ENCODE measurements at places on chromosomes 6 and 20.

- peak; percentile 72 for DNase-seq
These were observed at the start of gene FANCE for GRCh38 chr6:35452183-35453090. FANCE (plus strand) TSS chr6:35452338; CDS start chr6:35452546, 208 bp downstream.

DNA sequence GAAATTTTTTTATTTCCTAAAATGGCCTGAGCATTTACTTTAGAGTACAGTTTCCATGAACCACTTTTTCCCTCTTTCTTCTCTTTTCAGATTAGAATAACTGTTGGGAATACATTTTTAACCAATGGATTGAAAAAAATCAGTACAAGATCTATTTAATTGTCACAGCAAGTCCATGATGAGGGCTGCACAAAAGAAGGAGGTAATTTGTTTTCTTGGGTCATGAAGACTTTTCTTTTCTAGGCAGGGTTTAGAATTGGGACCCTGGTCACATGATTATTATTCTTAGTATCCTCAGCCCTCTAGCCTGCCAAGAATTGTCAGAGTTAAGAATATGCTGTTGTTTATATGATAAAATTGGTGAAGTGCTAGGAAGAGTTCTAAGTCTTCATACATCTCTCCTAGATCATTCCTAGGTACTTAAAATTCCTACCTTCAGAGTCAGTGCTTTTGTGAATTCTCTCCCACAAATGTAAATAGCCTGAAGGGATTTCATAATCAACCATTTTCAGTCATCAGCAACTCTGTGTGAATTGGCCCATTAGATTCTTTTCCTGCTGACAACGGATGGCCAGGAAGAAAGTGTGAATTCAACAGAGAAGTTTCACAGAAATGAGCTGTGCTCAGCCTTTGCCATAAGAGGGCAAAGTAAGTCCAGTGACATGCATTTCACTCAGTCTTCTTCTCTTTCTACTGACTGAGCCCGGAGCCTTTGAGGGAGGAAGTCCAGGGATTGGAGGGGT lies 32.4 kb upstream of the TPBG start:
- DNase-seq = no peak

- no peak for DNase-seq
These were observed 127.5 kb downstream of the SYCP2 start for GRCh38 chr20:59805786-59806577.

GRCh38 chr6:32932132-32932868 lies 8.5 kb downstream of the HLA-DMB start:
- no peak for DNase-seq

DNA sequence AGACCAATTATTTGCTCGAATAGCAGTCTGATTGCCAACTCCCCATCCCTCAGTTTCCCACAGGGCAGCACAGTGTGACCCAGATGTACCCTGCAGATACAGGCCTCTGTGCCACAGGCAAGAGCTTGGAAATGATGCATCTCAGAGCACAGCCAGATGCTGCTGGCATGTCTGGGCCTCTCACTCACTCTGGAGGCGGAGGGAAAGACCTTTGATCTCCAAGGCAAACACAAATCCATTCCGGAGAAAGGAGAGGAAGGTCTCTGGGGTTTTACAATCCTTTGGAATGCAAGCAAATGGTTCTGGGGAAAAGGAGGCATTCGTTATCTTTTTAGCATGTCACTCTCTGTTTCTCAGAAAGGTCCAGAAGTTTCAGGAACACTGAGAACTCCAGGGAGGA lies 74.2 kb downstream of the RIOK1 start:
- no peak for DNase-seq

DNA sequence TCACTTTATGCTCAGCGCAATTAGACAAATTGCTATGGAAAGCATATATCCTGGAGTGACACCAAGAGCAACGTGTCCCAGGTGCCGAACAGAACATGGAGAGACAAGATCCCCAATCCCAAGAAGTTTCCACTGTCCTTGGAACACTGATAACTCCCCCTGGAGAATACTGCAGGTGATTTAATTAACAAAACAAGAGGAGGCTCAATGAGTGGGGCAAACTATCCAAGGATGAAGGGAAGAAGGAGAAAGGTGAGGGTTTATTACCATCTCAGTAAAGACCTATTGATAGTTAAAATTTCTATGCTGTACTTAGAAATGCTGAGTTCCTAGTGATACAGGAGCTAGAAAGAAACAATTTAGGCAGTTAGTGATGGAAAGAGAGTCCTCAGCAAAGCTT lies 35.7 kb downstream of the EDN1 start:
- no peak for DNase-seq

- DNase-seq = no peak
These were observed 47.3 kb upstream of the HIVEP1 start for GRCh38 chr6:11964729-11965335.

DNA sequence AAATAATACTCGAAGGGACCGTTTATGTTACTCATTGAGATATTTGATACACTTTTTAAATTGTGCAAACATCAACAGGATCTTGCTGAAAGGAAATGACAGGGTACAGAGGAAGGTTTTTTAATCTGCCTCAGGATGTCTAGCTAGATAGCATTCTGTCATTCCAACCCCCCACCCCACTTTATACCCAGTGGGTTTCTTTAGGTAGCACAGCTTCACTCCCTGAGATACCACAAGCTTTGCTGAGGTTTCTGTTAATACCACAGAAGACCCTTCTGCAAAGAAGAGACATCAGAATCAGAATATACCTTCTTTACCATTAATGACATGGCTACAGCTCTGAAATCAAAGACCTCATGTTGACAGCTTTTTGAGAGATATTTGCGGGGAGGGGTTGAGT lies 1.3 kb downstream of the PHACTR2 start:
- DNase-seq = no peak

Measured in stimulated activated CD4-positive, alpha-beta T cell treated with anti-CD3 and anti-CD28 coated beads, Interleukin-1b, Interleukin-23, amount 100 ng/mL, for 1 hour (primary cell).